ENCODE measurements at places on chromosomes 5 and 9.

DNA sequence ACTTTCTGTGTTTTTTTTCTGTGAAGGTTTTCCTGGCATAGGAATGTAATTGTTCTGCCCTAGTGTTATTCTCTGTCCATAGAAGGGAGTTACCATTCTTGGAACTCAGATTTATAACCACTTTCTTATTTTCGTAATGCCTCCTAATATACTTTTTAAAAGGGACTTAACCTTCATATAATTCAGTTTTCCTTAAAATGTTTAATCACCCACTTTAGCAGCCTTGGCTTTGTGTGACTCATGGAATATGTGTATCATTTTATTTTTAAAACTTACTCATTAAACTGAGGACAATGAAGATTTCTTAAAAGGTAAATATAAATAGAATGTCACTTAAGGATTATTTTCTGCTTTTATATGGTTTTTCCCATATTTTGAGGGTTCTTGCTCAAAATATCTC, 50.0 kb downstream of the RAI14 start:
- H3K36me3 ChIP-seq: no peaks in the 10 kb centered on the region
- DNase-seq: no peak
- no peak overlapping the region for H3K27ac ChIP-seq
- no peak overlapping the region for H3K4me3 ChIP-seq
- peaks cover 4% of the 10 kb centered on the region for H3K27me3 ChIP-seq
- no peaks in the 10 kb centered on the region for H3K4me1 ChIP-seq

DNA sequence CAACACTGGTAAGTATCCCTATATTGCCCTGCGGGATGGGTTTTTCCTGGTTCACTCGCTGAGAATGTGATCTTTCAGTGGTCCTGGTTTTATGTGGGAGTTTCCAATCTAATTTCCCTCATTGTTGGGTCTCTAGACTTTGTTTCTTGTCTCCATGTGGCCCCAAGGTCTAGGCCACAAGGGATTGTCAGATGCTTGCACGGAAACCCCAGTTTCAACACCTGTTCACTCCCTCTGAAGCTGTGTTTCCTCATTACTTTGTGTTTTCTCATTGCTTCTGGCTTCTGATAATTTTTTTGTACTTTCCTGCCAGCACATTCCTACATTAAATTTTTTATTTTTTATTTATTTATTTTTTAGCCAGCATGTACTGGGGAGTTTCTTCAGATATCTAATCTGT, 191.5 kb downstream of the TTLL11 start:
- H3K4me1 ChIP-seq: no peaks in the 10 kb centered on the region
- peaks cover 4% of the 10 kb centered on the region for H3K36me3 ChIP-seq
- no peak overlapping the region for H3K4me3 ChIP-seq
- H3K27ac ChIP-seq: no peak overlapping the region

DNA sequence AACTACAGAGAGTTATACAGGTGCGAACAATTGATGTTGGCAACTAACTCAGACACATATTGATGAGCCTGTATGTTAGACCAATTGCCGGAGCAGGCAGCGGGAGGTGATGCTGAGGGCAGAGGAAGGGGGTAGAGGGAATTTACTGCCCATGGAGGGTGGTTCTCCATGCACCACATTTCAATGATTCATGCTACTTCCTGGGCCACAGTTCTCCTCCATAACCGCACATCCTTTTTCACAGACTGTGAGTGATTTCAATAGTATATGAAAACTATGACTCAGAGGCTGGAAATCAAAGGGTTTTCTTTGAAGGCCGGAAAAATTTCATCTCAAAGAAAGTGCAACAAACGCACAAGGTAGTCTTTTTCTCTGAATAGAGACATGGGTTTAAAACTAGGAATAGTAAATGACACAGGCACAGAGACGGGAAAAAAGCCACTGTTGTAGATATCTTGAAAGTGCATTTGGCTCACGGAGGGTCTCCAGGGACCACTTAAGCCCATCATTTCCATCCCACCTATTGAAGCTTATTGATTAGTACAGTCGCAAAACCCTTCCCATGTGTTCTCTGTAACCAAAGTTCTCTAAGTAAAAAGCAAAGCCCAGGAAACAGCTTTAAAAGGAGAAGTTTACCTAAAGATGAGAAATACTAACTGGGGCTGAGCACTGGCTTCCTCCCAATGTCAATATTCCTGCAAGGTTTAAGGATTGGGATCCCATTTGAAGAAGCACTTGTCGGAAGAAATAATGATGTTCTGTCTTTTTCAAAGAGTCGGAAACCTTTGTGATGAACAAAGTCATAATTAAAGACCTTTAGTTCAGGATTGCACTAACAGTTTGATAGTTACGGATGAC, 28.0 kb upstream of the ADAM19 start:
- H3K27me3 ChIP-seq: no peaks in the 10 kb centered on the region
- H3K4me3 ChIP-seq: no peak overlapping the region
- H3K4me1 ChIP-seq: peaks cover 48% of the 10 kb centered on the region
- peak; percentile 43 for DNase-seq
- H3K36me3 ChIP-seq: no peaks in the 10 kb centered on the region
- no peak overlapping the region for H3K27ac ChIP-seq

GRCh38 chr5:91712718-91713117, 329.6 kb upstream of the ARRDC3 start:
- no peak overlapping the region for H3K4me3 ChIP-seq
- DNase-seq: no peak
- no peak overlapping the region for H3K27ac ChIP-seq
- H3K4me1 ChIP-seq: no peaks in the 10 kb centered on the region
- no peaks in the 10 kb centered on the region for H3K36me3 ChIP-seq
- no peaks in the 10 kb centered on the region for H3K27me3 ChIP-seq

DNA sequence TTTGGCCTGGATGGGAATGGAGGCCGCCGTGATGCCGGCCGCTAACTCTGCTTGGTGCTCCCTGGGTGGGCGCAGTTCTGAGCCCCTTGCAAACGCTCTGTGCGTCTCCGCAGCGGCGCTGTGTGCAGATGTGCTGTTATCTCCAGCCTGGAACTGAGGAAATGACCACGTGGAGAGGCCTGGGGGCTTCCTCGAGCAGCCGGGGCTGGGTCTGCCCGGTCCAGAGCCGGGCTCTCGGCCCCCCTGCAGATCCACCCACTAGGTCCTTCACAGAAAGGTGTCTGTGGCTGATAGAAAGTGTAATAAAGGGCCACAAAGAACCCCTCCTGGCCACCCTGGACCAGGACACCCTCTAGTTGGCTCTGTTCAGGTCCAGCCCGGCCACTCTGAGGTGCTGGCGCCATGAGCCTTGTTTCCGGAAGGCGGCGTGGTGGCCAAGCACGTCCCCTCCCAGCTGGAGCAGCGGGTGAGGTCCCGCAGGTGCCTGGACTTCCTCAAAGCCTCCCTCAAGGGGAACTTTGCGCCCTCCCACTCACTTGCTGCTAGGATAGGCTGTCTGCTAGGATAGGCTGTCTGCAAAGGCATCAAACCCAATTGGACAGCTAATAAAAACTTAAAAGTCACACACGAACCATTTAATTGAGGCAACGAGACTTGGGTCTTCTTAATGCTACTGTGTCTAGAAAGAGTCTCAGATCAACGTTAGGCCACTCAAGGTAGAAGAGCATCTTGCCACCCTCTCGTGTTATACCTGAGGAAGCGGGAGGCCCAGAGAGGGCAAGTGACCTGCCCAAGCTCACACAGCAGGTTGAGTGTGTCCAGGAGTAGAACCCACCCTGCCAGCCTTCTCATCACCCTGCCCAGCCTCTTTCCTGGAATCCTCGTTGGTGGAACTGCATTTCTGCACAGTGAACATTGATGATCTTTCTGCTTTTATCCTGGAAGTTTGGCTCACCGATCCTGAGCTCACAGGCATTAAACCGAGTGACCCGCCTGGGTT, 109.3 kb upstream of the FCN2 start:
- peaks cover 4% of the 10 kb centered on the region for H3K27me3 ChIP-seq
- H3K4me1 ChIP-seq: peaks cover 33% of the 10 kb centered on the region
- no peak for DNase-seq
- H3K27ac ChIP-seq: no peak overlapping the region

GRCh38 chr9:133737774-133738639, at the start of gene SARDH:
Gene SARDH, minus strand, starts transcription at chr9:133738352. Its CDS starts 4,179 bp downstream, at chr9:133734173.
- peak within 1 kb of the TSS; percentile 61 for H3K27ac ChIP-seq
- no peaks in the 10 kb centered on the region for H3K27me3 ChIP-seq
- H3K4me3 ChIP-seq: peak within 1 kb of the TSS; percentile 69
- H3K4me1 ChIP-seq: peaks cover 8% of the 10 kb centered on the region

DNA sequence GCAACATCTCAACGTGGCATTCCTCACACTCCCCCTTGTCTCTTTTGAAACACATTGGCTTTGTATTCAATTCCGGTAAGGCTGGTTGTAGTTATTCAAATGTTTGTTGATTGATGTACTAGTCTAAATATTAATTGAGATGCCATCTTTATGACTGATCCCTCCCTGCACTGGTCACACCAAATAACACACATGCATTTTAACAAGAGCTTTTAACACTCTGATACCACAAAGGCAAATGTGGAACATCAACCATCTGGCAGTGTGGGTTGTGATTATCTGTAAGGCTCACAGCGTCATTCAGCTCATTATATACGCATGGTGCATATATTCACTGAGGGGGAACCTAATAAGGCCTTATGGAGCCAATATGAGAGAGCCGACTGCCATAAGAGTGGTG, 305.0 kb downstream of the TENT4A start:
- no peaks in the 10 kb centered on the region for H3K27me3 ChIP-seq
- no peak overlapping the region for H3K4me3 ChIP-seq
- H3K4me1 ChIP-seq: no peaks in the 10 kb centered on the region

- DNase-seq: no peak
- H3K4me1 ChIP-seq: no peaks in the 10 kb centered on the region
- no peak overlapping the region for H3K4me3 ChIP-seq
- no peak overlapping the region for H3K27ac ChIP-seq
- peaks cover 8% of the 10 kb centered on the region for H3K36me3 ChIP-seq
These were observed 190.1 kb downstream of the CWC27 start for GRCh38 chr5:64958757-64959391.

DNA sequence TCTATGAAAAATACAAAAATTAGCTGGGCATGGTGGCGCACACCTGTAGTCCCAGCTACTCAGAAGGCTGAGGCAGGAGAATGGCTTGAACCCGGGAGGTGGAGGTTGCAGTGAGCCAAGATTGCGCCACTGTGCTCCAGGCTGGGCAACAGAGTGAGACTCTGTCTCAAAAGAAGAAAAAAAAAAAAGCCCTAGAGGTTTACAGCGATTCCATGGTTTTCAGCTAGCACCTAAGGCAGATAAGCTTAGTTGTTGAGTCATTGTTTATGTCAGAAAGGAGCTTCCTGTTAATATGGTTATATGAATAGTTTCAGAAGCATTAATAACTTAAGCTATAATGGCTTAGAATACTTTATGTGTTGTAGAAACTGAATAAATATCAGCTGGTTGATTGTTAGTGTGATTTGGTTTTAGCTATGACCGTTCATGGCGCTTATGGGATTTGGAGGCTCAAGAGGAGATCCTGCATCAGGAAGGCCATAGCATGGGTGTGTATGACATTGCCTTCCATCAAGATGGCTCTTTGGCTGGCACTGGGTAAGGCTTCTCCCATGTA, 13.0 kb downstream of the RNF183 start:
- H3K27ac ChIP-seq: no peak overlapping the region
- H3K36me3 ChIP-seq: peaks cover 15% of the 10 kb centered on the region
- no peaks in the 10 kb centered on the region for H3K27me3 ChIP-seq
- no peak overlapping the region for H3K4me3 ChIP-seq
- DNase-seq: no peak

- DNase-seq: no peak
- H3K4me3 ChIP-seq: no peak overlapping the region
- H3K4me1 ChIP-seq: no peaks in the 10 kb centered on the region
- H3K27ac ChIP-seq: no peak overlapping the region
- H3K36me3 ChIP-seq: no peaks in the 10 kb centered on the region
These were observed 25.8 kb upstream of the ARSI start for GRCh38 chr5:150328515-150328914.

DNA sequence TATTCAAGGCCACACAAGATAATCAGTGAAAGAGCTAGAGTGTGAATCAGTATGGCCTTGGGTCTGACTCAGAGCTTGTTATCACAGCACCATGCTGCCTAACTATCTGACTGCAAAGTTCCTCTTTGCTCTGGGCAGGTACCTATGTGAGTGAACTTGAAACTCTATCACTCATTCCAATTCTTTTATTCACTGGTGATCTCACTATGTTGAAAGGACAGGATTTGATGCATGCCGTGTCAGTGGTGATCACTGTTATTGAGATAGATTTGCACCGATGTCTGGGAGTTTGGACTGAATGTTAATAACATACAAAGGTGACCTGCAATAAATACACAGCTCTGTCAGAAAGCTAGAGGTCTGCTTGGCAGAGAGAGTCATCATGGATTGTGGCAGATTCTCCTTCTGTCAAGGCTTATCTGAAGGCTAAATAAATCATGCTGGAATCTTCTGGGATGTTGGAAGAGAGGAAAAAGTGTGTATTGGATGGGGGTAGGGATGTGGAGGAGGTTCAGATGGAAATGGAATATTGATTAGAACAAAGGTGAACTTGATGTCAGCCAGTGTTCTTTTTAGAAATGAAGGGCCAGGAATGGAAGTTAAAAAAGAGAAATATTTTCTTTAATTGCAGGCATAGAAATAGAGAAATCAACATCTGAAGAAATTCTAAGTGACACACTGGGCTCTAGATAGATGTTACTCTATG, 91.8 kb upstream of the TNC start:
- H3K36me3 ChIP-seq: no peaks in the 10 kb centered on the region
- peaks cover 4% of the 10 kb centered on the region for H3K27me3 ChIP-seq
- H3K27ac ChIP-seq: no peak overlapping the region

DNA sequence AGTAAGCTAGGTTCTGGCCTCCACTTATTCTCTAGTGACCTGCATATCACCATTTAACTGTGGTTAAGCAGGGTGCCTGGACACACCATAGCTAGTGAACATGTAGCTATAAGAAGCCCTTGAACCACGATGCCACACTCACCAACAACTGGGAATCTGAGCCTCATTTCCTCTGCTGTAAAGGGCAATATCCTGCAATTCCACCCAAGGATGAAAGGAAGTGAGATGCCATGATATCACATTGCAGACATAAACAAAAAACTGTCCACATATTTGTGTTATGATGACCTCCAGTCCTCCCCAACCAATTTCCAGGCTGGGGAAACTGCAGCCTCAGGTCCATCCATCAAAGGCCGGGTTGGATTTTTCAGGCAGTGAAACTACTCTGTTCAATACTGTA, 10.4 kb downstream of the TNIP1 start:
- H3K4me1 ChIP-seq: peaks cover 66% of the 10 kb centered on the region
- no peak for DNase-seq
- no peaks in the 10 kb centered on the region for H3K36me3 ChIP-seq
- H3K27ac ChIP-seq: peak overlapping the region; percentile 73

All from immature natural killer cell (primary cell).